ENCODE measurements at places on chromosomes 3 and 15. TPM values are rescaled to one million over a fixed set of nuclear protein-coding genes. Genes with fewer than 3 reads are reported as not detected.
A peak's percentile ranks its signal among the peaks of the same experiment; 100 is the strongest.

DNA sequence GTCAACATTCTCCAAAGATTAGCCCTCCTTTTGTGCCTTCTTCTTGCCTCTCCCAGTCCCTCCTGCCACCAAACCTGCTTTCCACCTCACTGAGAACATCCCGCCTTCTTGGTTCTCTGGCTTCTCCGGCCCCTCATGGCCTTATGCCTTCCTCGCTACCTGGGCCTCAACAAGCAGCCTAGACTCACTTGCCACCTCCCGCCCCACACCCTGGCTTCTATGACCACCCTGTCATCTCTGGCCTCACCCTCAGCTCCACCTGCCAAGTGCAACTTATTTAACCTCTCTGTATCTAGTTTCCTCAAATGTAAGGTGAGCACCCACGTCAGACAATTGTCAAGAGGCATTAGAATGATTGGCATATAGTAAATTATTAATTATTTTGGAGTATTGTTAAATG lies 68.8 kb upstream of the MEX3B start:
- no peak for DNase-seq

- DNase-seq, result no peak
Observed at GRCh38 chr3:65811892-65812291, 226.8 kb downstream of the MAGI1 start.

GRCh38 chr15:42102646-42103235 lies 8.4 kb upstream of the PLA2G4D start:
- peak; percentile 88 for DNase-seq

GRCh38 chr3:52006017-52006819 lies 10.5 kb upstream of the RPL29 start:
- DNase-seq, result no peak

DNA sequence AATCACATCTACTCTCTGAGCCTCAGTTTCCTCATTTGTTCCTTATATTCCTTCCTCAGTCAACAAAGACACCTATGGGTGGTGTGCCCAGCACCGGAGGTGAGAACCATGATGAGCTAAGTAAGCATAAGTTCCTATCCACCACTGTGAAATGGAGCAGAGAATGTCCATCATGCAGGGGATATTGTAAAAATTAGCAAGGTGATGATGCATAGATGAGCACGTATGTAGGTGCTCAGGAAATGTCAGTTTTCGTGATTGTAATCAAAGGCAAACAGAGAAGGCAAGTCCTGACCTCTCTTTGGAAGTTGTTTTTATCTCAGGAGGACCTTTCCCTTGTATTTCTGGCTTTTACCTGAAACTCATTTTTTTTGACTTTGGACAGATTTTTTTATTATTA lies 165.4 kb downstream of the GHSR start:
- DNase-seq, result no peak

DNA sequence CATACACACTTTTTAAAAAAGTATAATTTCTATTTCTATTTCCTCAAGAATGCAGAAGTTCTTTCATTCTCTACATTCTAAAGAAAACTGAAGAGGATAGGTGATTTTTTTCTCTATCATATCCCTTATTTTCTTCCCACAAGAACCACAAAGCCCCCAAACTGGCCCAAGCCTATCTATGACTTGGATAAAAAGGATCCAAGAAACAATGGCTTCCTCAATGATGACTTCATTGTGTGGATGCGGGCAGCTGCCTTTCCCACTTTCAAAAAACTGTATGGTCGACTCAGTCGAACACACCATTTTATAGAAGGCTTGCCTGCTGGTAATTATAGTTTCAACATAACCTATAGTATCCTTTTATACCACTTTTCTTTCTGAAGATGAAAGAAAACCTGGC lies 52.9 kb upstream of the TBC1D23 start:
- no peak for DNase-seq

- DNase-seq, result no peak
Observed at GRCh38 chr15:80689716-80690115, 5.4 kb upstream of the ABHD17C start.

DNA sequence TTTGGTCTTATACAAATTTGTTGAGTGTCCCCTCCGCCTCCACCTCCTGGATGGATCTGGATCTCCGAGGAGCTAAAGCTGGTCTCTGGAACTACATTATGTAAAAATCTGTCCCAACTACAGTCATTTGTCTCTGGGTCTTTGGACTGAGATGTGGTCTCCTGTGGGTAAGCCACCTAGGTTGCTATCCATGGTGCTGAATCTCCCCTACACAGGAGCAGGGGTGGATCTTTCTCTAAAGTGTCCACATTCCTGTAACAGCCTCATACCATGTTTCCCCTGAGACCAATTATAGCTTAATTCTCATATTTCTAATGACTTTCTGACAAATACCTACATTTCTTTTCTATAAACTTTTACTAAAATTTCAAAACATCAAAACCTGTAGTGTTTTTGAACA lies 625.8 kb downstream of the TAFA4 start:
- peak; percentile 11 for DNase-seq

DNA sequence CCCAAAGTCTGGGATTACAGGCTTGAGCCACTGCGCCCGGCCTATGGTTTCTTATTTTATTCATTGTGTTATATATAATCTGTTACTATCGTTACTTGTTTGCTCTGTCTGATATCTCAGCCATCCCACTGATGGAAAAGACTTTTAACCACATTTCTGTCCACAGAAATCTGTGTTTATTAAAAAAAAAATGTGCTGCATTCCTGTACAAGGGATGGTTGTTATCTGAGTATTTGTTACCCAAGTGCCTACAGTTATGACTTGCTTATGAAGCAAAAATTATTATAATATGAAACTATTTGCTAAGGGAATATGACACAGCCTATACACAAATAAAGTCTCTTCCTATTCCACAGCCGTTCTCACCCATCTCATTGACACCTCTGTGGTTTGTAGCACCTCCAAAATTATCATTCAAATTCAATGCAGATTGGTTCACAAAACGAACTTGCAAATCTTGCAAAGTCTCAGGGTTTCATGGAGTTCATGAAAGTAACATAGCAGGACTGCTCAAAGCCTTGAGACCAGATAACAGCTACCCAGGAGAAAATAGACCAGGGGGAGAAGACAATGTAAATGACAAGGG lies 47.4 kb upstream of the UBE2E1 start:
- no peak for DNase-seq

DNA sequence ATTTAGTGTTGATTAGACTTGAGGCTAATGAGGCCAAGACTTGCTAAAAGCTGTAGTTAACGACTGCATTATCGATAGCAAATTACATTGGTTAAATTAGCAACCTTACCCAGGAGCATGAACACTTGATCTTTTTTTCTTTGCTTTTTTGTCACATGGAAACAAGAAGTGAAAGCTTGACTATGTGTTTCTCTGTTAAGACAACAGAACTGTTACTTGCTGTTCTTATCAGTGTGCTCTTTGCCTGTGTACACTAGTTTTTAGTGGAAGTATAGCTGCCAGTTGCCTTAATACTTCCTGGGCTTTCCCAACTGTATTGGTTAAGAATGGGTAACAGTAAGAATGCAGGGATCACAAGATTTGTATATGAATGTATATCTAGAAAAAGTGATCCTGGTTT lies 625.5 kb downstream of the NAALADL2 start:
- no peak for DNase-seq

Gene TERC
- 16.7 TPM for total RNA-seq

Gene ZPLD1
- 74.8 TPM for total RNA-seq

Gene IQCF5
- total RNA-seq, result not detected

Gene ACSBG1
- not detected for total RNA-seq

Gene ESYT3
- total RNA-seq, result 1.2 TPM

Gene PLCH1
- 2.8 TPM for total RNA-seq

Gene CASR
- total RNA-seq, result not detected
